Ascending aorta (tissue), 2 donors: ENCODE measurements at places on chromosomes 11 and 22.

DNA sequence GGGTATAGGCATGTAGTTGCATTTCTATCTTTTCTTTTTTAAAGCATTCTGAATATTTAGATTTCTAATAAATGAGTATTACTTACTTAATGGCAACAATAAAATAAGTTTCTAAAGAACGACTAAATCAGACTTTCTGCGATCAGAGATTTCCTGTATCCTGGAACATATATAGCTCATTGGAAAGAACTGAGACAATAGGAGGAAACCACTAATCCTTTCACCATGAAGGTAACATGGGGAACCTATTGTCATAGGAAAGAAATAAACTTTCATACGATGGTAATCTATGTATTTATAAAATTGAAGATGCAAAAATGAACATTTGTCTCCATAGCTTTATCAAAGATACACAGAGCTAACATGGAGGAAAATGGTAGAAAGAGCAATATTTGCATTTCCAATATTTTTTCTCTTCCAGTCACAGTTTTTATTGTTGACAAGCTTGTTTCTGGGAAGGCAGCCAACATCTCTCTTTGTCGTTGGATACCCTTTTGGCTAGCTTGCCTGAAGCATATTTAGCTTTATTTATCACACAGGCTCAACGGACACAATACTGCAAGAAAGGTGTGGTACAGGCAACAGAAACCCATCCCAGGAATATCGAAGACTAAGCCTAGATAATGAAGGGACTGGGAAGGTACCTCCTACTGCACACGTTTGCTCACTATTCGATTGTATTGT, 293.3 kb upstream of the MPPED2 start:
- DNase-seq, result no peak

GRCh38 chr22:32744176-32744959, 57.1 kb upstream of the TIMP3 start:
- no peak for DNase-seq

GRCh38 chr11:107590460-107591377, at the start of gene ELMOD1:
TSS of gene ELMOD1 (plus strand) at chr11:107591147. CDS start at chr11:107618190, 27,043 bp downstream.
- DNase-seq, result no peak

- no peak for DNase-seq
Measured at GRCh38 chr11:73374151-73374550, 2.0 kb upstream of the RELT start.

DNA sequence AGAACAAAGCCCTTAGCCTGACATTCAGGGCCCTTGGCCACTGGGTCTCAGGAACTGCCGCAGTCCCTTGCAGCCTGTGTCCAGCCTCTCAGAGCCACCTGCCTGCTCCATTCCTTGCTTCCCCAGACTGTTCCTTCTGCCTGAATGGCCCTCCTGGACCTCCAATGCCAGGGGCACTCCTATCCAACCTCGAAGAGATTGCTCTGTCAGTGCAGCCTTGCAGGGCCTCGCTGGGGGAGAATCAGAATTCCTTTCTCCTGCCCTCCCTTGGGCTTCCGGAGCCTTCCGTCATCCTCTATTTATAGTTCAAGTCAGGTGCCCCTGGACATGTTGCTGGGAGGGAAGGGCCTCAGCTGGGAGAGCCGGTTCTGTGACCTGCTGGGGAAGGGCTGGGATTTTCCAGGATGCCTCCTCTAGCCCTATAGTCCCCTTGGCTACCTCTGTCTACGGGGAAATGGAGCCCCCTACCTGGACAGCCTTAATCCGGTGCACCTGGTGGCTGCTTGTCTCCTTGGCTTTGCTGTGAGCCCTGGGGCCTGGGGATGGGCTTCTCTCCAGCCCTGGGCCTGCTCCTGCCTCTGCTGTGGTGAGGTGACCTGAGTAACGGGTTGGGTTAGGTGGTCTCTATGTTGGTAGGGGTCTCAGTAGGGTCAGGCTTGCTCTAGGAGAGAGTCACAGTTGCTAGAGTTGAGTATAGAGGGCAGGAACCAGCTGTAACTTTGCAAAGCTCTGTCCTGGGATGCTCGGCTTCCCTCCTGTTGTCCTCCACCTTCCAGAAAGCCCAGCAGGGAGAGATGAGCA, 45.9 kb upstream of the SYT7 start:
- no peak for DNase-seq

GRCh38 chr11:69199583-69200315, 44.0 kb downstream of the SMIM38 start:
- DNase-seq, result no peak

GRCh38 chr11:46391578-46392420, at the start of gene CHRM4:
TSS of gene CHRM4 (minus strand) at chr11:46391776. CDS start at chr11:46386557, 5,219 bp downstream.
- DNase-seq, result no peak

DNA sequence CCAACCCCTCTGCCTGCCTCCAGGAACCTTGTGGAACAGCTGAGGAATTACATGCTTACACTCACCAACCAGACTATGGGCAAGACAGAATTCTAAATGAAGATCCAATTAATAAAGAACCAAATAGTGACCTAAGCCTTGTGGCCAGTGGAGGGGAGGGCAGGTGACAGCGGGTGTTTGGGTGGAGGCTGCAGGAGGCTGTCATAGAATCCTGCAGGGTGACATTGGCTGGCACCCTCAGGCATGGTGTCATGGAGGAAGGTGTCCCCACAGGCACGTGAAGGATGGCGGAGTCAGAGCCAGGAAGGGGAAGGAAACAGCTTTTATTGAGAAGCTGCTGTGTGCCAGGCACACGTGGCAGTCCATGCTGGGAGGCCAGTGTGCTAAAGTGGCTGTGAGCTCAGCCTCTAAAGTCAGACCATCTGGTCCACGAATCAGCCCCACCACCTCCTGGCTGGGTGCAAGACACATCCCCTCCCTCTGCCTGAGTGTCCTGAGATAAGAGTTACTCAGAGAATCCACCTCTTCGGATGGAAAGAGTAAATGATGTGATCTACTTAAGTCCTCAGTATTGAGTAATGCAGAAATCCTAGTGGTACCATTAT, 8.7 kb downstream of the MYO18B start:
- no peak for DNase-seq

DNA sequence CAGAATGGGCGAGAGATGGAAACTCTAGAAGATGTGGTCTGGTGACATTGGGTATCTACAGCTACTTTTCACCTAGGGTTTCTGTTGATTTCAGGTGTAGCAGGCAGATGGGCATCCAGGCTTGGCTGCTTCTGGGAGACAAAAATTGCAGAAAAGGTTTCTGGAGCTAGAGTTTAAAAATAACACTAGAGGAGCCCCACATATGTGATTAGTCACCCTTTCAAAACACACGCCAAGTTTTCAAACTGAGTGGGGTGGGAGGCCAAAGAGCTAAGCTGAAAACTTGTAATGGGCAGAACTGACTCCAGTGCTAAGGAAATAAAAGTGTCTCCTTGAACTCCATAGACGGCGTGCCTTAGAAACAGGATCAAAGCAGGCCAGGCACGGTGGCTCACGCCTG, 80.8 kb downstream of the GRK3 start:
- no peak for DNase-seq

DNA sequence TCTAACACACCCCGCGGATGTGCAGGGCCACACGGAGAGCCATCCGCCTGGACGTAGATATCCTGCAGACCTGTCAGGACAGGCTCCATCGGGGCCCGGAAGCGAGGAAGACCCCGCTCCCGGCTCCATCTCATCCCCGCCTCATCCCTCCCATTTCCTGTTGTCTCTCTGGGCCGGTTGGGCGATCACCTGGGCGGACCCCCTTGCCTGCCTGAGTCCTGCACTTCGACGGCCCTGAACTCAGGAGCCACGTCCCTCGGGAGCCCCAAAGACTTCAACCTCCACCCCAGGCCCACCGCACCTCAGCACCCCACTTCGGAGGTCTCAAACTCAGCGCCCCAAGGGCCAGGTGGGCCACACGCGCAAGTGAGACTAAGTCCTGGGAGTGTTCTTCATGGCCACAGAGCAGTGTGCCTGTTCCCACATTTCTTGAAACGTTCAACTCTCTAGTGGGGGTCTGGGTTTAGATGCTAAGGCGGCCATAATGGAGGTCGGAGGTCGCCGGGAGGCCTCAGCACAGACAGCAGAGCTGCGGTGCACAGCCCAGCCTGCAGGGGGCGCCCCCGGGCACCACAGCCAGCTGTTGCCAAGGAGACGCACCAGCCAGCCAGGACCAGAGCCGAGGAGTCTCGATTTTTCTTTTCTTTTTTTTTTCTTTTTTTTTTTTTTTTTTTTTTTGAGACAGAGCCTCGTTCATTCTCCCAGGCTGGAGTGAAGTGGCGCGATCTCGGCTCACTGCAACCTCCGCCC, 26.0 kb upstream of the FADD start:
- DNase-seq, result no peak

- no peak for DNase-seq
Measured at GRCh38 chr11:79189055-79189454, 251.8 kb downstream of the TENM4 start.
